Activated effector memory CD4-positive, alpha-beta T cell treated with anti-CD3 and anti-CD28 coated beads, Interleukin-2, amount 50 U/mL, for 16 hours (primary cell): ENCODE measurements at places on chromosomes 5 and 9.

- DNase-seq, result no peak
Observed at GRCh38 chr5:53601570-53601969, 41.1 kb downstream of the NDUFS4 start.

GRCh38 chr9:128218518-128219389, 15.6 kb downstream of the DNM1 start:
- DNase-seq, result peak; percentile 97

DNA sequence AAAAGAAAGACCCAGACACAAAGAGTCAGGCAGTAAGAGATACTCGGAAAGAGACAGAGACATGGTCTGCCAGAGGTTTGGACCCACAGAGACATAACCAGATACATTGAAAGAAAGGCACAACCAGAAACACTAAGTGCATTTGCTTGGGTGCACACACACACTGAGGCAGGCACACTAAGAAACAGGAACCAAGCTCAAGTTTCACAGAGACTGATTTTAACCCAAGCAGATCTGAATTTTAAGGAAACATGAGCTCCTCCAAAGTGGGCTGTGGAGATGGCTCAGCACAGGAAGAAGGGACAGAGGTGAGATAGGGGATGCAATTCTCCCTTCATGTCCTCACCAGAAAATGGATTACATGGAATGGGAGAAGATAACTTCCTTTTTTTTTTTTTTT, 9.5 kb downstream of the AQP3 start:
- no peak for DNase-seq

GRCh38 chr5:65482736-65483545, 1.2 kb upstream of the ADAMTS6 start:
- DNase-seq, result peak; percentile 65

DNA sequence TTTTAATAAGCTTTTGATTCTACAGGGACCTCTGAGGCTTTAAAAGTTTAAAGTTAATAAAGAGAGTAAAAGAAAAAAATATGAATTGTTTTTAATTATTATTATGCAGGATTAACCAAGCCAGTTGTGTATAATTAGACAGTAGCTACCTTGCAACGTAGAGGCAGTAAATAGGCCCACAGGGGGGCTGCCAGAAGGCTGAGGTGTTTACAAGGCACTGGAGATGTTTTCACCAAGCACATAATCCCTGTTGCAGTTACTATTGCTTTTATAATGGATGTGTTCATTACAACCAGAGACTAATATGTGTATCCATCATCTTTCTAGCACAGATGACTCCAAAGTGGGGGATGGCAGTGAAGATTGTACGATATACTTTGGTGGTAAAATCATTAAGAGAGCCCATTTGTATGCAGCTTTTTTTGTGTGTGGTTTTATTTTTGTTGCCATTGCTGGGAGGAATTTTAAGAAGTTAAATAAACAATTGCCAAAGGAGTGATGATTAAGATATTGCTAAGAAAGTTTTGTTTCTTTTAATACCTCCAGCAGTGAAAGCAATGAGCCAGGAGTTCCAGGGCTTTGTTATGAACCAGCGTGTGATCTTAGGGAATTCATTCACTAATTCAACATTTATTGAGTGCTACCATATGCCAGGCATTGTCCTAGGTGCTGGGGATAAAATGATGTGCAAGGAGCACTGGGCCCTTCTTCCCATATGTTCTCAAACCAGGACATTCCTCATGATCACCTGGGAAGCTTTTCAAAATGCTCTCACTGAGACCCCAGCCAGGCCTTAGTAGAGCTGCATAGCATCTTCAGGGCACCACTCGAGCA, 138.7 kb upstream of the EFNA5 start:
- DNase-seq, result no peak
